ENCODE measurements at places on chromosomes 4 and X.

DNA sequence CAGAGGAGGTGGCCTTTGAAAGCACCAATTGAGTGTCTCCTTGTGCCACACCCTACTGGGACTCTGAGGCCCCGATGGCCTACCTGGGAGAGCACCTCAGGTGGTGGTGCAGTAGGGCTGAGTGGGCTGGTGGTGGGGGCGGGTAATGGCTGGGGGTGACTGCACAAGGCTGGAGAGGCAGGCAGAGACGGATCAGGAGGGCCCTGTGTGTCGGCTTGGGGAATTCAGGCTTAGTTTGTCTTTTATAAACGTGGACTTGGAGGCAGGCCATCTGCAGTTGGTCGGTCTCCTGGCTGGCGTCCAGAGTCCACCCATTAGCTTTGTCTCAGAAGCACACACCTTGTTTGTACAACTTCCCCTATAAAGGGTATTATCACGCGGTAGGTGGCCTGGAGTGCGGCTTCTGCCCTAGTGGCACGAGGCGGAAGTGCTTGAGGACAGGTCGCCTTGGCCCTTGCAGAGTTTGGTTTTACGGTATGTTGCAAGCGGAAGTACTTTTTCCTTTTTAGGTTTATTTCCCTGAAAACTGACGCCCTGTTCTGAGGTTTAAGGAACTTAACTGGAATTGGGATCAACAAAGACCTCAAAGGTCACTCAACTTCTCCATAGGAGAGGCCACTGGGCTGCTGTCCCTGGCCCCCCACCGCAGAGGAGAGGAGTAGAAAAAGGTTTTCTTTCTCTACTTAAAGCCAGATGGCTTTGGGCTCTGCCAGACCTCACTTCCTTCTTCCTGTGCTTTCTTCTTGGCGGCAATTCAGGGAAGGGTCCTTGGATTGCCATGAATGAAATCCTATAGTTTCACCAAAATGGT lies 8.0 kb downstream of the TBC1D14 start:
- no peak for DNase-seq

- DNase-seq: no peak
These were observed 61.2 kb downstream of the TRMT44 start for GRCh38 chr4:8501781-8502180.

GRCh38 chr4:119068529-119068962 lies 67.1 kb upstream of the MYOZ2 start:
- no peak for DNase-seq

DNA sequence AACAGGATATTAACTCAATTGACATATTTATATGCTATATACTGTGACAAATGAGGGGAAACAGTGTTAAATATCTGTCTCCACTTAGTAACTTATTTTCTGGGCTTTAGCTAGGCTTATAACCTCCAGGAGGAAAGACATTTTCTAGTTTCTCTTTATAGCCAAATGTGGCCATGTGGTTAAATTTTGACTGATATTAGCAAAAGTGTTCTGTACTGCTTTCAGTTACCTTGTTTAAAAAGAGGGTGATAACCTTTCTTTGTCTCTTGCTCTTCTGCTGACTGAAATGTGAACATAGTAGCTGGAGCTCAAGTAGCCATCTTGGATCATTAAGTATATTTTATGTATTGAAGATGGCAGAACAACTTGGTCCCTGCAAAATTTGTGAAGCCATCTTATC lies 253.7 kb downstream of the PDHA2 start:
- DNase-seq: no peak

GRCh38 chrX:138229718-138230117 lies 481.8 kb downstream of the FGF13 start:
- DNase-seq: no peak

DNA sequence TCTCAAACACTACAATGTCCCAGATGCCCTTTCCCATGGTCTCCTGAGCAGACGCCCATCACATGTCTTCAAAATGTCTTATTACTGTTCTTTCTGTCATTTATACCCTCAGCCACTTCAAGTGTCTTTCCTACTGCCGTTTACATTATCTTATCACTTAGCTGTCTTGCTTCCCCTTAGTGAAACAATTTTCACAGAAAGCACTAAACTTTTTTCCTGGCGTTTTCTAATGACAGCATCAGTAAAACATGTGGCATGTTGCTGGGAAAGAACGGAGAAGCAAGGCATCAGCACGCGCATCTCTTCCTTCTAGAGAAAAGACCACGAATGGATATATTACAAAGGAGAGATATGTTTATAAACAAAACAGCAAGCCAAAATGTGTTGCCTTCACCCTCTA lies 189.7 kb upstream of the SLIT2 start:
- DNase-seq: no peak

GRCh38 chrX:100649550-100650356 lies 5.8 kb downstream of the SRPX2 start:
- no peak for DNase-seq

DNA sequence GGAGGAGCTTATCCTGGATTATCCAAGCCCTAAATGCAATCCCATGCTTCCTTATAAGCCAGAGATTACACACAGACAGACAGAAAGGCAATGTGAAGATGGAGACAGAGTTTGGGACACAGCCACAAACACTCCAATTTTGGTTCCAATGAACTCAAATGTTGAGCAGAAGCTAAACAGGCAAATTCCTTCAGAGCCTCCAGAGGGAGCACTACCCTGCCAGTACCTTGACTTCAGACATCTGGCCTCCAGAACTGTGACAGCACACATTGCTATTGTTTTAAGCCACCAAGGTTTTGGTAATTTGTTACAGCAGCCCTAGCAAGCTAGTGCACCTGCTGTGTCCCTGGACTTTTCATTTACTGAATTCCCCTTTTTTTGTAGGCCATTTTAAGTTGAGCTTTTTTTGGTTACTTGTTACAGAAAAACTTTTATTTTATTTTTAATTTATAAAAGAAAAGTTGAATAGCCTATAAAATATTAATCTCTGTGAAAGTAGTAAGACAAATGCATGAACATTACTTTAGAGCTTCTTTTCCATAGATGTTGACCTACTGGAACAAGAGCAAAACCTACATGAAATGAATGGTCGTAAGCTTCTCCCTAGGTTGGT lies 33.4 kb upstream of the SRD5A3 start:
- no peak for DNase-seq

GRCh38 chr4:185115827-185116232 lies 27.2 kb upstream of the SLC25A4 start:
- no peak for DNase-seq

GRCh38 chrX:31154946-31155345 lies 83.1 kb upstream of the FTHL17 start:
- DNase-seq: no peak

GRCh38 chr4:3135155-3136011 lies 60.9 kb downstream of the HTT start:
- DNase-seq: no peak

- DNase-seq: no peak
These were observed 10.0 kb downstream of the ADAM29 start for GRCh38 chr4:174928174-174928573.

DNA sequence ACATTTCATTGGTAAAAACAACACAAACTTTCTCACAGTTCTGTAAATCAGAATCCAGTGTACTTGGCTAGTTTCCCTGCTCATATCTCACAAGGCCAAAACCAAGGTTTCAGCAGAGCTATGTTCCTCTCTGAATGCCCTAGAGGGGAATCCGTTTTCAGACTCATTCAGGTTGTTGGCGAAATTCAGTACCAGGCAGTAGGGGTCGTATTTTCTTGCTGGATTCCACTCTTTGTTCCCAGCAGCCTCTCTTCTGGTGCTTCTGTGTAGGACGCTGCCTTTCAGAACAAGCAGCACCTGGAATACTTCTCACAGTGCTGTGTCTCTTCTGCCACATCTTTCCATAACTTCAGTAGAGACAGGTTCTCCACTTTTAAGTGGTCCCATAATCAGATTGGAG lies 351.9 kb downstream of the PCDH18 start:
- no peak for DNase-seq

- DNase-seq: no peak
These were observed 160.7 kb upstream of the NPY2R start for GRCh38 chr4:155047755-155048154.

- no peak for DNase-seq
These were observed 234.2 kb upstream of the RPS6KA3 start for GRCh38 chrX:20500949-20501348.

GRCh38 chrX:109343671-109344070 lies 138.2 kb downstream of the GUCY2F start:
- no peak for DNase-seq

GRCh38 chr4:83546786-83547185 lies 10.9 kb downstream of the GPAT3 start:
- DNase-seq: no peak

- no peak for DNase-seq
These were observed 39.2 kb upstream of the PDE5A start for GRCh38 chr4:119667802-119668201.

DNA sequence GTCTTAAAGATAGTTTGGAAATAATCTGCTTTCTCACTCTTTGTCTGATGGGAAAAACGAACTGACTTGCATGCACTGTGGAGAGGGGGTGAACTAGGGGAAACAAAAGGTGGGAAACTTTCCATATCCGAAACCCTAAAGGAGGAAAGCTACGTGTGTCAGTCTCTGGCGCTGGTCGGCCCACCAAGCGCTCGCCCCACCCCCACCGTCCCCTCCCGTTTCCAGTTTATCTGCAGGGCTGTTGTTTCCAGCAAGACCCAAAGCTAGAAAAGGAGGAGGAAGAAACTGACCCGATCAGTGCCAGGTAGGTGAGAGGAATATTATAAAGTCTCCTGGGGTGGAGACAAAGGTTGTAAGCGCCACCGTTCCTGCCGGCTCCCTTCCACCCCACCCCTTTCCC lies 552 bp downstream of the TCEAL9 start:
- DNase-seq: no peak

DNA sequence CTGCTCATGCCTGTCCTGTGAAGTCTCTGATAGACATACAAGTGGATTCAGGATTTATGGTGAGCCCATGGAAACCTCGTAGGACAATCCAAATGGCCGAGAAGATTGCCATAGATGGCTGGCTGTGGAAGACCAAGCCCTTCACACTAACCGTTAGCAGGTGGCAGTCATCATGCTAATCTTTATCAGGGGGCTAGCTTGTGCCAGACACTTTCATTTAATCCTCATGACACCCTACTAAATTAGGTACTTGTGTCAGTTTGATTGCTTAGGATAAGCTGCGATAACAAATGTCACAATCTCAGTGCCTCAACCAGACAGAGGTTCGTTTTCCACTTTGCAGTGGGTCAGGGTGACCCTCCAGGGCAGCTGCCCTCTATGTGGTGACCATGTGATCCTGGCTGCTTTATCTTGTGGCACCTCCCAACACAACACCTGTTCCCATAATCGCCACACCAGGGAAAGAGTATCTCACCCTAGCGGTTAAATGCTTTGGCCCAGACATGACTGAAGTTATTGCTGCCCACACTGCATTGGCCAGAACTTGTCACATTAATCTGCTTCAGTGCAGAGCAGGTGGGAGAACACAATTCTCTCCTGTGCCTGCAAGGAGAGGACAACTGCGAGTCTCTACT lies 60.8 kb downstream of the REPS2 start:
- DNase-seq: no peak

DNA sequence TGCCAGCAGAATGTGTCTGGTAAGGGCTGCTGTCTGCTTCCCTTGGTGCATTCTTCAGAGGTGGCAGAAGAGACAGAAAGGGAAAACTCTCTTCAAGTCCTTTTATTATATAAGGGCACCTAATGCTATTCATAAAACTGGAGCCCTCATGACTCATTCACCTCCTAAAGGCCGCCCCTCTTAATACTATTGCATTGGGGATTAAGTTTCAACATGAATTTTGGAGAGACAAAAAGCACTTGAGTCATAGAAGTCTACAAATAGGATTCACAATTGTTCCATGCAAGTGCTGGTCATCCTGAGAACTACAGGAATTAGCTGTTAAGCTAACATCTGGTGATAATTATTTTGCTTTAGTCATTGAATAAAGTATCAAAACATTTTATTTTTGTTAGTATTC lies 349.5 kb downstream of the HS3ST1 start:
- DNase-seq: no peak

- no peak for DNase-seq
These were observed 956 bp downstream of the TMEM154 start for GRCh38 chr4:152678841-152679240.

DNA sequence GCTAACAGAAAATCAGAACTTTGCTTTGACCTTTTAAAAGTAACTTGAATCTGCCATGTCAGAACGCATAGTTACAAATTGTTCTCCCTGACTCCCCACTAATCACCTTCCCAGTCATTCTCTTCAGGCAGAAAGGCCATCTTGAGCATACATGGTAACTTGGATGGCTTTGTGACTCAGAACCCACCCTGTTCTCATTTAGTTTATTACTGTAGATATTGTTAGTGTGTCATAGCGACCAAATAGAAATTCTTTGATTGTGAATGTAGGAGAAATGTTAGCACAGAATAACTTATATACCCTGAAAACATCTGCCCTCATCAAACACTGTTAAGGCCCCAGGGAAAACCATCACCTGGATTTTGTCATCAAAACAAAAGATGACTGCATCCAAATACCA lies 382.0 kb downstream of the MAGEB5 start:
- no peak for DNase-seq

DNA sequence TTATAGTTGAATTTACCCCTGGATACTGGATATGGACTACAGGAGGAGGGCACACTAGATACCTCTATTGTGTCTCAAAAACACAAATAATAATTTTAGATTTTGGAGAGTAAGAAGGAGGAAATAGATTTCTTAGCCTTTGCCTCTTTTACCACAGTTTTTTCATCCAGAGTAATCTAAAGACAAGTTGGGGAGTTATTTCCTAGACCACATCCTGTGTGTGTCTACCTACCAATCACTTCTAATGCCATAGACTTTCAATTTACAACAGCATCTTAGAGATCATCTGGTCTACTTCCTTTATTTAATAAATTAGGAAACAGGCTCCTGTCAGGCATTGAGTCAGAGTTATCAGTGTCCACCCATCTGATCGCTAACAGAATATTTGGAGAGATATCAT lies 191.5 kb downstream of the EDA start:
- no peak for DNase-seq

DNA sequence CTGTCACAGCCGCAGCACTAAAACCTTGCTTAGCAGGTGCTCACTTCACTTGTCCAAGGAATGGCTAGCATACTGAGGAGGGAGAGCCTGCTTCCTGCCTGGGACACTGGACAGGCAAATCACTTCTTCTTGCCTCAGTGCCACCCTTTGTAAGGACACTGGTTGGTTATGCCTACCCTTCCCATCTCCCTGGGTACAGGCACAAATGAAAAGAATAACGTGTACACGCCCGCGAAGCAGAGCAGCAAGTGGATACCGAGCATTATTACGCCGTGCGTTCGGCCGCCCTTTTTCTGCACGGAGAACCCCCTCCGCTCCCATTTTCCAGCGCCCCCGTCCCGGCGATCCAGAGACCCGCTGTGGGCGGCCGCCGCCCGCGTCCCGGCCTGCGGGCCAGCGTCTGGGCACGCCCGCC lies 338 bp upstream of the KLHL2 start:
- DNase-seq: no peak

DNA sequence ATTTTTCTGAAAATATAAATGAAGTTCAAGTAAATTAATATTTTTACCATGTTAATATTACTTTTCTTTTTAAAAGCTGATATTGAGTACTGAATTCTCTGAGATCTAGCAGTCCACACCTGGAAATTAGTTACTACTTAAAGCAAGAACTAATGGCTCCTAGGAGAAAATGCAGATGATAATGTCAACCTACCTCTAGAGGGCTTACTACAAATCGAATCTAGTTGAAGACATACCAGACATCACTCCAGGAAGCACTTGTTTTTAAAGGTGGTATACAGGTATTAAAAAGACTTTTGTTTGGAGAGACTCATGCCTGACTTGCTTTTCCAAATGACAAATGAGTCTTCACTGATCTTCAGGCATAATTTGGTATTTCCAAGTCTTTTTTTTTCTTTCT lies 516.4 kb upstream of the BOD1L1 start:
- no peak for DNase-seq
